ENCODE measurements at places on chromosomes 2 and 18.

GRCh38 chr2:157901325-157901724, 25.2 kb upstream of the ACVR1 start:
- no peak for DNase-seq

DNA sequence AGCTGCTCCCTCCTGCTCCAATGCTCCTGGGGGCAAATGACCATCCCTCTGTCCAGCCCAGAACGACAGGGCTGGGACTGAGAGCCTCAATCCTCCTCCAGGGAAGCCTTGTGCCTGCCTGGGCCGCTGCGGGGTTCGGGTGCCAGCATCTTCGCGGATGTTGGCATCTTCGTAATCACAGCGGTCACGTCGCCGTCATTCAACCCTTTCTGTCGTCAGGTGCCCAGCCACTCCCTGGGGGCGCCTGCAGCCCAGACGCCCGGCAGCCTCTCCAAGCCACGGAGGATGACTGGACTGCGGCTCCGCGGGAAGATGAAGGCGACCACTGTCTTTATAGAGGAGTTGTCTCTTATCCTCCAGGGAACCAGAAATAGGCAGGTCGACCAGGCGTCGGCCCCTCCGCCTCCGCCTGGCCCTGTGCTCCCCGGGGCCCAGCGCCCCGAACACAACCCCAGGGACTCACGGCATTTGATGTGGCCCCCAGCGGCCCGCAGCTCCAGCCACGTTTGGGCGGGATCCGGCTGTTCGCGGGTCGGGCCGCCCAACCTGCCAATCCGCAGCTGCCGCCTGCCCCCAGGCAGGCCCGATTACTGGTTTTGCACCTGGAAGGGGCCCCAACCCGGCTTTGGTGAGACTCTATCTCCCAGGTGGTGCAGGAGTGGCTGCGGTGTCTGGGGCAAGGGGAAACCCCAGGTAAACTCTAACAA, 113.9 kb downstream of the THNSL2 start:
- no peak for DNase-seq

- DNase-seq, result no peak
These were observed 13.5 kb upstream of the REL start for GRCh38 chr2:60867848-60868247.

GRCh38 chr2:191634791-191635190, 43.1 kb upstream of the NABP1 start:
- DNase-seq, result no peak

DNA sequence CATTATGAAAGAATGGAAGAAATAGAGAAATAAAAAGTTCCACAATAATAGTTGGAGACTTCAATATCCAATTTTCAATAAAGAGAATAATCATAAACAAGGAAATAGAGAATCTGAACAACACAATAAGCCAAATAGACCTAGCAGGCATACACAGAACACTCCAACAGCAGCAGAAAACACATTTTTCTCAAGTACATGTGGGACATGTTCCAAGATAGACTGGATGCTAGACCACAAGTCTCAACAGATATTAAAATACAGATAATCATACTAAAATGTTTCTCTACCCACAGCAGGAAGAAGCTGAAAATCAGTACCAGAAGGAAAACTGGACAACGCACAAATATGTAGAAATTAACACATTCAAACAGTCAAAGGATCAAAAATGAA, 113.9 kb downstream of the USP34 start:
- DNase-seq, result peak; percentile 46

- DNase-seq, result no peak
These were observed 165.4 kb downstream of the KCNE4 start for GRCh38 chr2:223217373-223217772.

GRCh38 chr18:70086085-70086484, 119.4 kb downstream of the RTTN start:
- DNase-seq, result no peak

Data from astrocyte of the spinal cord (primary cell).